Stimulated activated CD4-positive, alpha-beta T cell treated with anti-CD3 and anti-CD28 coated beads, Interleukin-1b, Interleukin-23, amount 100 ng/mL, for 4 hours (primary cell): ENCODE measurements at places on chromosomes 16 and 17.
A peak's percentile ranks its signal among the peaks of the same experiment; 100 is the strongest.

DNA sequence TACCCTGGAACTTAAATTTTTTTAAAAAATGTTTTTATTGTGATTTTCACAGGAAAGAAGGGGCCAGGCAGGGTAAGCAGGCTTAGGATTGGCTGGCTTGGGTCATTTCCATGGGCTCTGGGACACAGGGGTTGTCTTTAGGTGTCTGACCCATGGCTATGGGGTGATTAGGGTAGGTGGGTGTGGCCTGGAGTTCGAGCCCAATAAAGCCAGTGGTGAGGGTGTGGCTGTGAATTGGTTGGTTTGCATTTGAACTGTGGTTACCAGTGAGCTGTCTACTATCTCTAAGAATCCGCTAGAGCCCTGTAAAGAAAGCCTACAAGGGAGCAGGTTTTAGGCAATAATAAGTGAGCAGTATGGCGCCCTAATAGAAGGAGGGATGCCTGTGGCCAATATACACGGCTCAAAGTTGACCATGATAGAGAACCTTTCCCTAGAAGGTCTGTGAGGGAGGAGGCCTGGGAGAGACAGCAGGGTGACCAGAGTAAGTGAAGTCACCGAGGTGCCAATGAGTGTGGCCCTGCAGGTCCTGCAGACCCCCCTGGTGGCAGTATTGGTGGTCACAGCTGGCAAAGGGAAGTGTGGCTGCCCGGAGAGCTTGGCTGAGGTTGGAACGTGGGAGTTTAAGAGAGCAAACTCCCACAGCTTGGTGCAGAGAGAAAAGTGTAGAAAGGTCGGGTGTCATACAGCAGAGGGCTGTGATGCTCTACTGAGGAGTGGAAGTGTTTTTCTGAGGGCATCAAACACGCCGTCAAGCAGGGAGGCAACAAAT, 454.0 kb downstream of the WWOX start:
- no peak for DNase-seq

DNA sequence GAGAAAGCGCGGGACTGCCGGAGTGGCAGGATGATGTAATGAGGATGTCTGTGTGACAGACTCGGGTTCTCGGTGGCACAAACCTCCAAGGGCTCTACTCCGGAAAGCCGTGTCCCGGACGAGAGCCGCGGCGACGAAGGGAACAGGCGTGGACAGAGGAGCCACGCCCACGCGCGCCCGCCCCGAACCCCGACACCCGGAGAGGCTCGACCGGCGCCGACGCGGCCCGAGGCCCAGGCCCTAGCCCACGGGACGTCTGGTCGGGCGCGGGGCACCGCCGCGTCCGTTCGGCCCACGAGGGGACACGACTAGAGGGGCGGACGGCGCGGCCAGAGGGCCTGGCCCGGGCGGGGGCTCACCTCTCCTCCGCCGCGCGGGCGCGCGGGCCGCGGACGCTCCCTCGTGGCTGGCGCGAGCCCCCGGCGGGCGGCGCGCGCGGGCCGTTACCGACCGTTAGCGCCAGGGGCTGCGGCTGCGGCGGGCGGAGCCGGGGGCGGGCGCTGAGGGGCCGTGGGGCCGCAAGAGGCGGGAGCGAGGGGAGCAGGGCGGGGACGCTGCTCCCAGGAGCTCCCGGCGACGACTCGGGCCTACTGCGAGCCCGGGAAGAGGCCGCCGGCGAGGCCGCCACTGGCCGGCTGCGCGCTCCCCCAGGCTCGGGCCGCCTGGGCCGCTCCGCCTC, 2.1 kb upstream of the IRX5 start:
- DNase-seq, result no peak

DNA sequence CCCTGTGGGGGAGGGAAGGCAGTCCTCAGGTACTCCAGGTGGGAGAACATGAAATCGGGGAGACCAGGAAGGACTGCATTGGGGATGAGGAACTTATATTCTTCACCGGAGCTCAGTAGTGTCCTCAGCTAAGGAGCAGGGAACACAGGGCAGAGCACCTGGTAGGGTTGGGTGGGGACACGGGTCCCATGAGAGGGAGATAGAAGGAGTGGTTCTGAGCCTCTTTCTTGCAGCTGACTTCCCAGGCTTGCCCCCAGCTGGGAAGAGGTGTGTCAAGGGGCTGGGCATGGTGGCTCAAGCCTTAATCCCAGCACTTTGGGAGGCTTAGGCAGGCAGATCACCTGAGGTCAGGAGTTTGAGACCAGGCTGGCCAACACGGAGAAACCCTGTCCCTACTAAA, 2.1 kb downstream of the FHOD1 start:
- DNase-seq, result no peak

- no peak for DNase-seq
These were observed 96.0 kb downstream of the ZFHX3 start for GRCh38 chr16:72951916-72952315.

DNA sequence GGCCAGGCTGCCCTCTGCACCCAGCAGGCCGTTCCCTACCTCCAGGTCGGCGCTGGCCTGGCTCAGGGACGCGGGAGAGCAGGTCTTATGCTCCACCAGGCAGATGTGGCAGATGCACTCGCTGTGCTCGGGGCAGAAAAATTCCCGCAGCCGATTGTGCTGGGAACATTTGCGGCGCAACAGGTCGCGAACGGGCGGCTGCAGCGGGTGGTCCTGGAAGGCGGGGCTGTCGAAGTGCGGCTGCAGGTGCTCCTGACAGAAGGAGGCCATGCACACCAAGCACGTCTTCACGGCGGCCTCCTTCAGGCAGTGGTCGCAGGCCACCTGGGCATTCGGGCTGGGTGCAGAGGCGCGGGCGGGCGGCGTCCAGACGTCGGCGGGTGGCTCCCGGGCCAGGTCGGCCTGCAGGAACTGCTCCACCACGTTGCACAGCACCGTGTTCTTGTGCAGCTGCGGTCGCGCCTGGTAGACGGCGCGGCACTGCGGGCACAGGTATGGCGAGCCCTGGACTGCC, 439 bp downstream of the TRIM25 start:
- no peak for DNase-seq

- DNase-seq, result no peak
These were observed 61.2 kb upstream of the RPH3AL start for GRCh38 chr17:413706-414380.

GRCh38 chr17:73936908-73937627, 266.4 kb upstream of the RPL38 start:
- no peak for DNase-seq

DNA sequence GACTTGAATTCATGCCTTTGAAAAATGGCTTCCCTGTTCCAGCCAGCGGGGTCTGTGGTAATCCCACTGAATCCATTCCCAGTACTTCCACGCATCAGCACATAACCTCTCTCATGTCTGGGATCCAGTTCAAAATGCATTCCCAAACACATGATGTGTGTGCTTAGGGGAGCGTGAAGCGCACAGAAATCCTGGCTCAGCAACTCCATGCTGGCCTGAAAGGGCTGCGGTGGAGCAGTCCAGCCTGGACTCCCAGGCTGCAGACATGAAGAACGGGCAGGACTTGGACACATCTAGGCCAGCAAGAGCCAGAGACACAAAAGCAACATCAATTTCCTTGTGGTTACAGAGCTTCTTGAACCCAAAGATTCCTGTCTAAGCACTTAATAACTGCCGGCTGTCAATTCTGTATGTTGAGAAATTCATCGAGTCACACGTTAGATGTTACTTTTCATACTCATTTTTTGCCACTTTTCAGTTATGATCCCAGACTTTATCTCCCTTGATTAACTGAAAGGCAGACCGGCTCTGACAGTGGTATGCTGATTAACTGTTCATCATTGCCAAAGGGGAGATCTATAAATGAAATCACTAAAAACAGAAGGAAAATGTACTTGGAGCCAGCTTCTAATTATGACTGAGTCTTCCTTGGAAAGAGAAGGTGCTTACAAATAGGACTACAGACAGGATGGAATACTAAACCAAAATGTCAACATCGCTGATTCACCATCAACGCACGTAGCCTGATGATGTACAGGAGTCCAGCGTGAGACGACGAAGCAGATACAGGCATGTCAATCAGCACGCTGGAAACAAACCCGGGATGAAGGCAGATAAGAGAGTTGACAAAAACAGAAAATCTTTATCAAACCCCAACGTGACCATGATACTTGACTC, 23.0 kb downstream of the NSMCE1 start:
- no peak for DNase-seq

DNA sequence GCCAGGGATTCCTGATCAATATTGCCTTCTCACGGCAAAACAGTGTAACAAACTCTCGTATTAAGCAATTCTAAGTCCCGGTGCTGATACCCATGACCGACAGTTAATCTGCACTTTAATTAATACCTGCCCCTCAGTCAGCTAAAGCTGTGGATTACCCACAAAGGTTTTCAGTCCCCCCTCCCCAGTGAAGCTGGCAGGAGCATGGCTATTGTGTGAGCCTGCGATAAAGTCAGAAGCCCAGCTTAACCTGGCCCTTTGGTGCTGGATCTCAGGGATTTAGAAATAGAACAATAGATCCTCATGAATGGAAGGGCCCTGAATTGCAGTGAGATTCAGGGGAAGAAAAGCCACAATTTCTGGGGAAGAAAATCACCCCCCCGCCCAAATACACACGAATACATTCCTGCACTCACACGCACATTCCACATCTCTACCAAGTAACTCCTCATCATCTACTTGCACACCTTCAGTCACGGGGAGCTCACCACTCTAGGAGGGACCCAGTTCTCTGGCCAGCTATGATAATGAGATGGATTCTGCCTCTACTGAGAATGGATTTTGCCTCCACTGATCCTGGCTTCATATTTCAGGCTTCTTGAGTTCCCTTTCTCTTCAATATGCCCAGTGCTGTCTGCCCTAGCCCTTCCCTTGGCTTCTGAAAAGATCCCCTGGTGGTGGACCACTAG, 102.6 kb downstream of the WSCD1 start:
- DNase-seq, result no peak

DNA sequence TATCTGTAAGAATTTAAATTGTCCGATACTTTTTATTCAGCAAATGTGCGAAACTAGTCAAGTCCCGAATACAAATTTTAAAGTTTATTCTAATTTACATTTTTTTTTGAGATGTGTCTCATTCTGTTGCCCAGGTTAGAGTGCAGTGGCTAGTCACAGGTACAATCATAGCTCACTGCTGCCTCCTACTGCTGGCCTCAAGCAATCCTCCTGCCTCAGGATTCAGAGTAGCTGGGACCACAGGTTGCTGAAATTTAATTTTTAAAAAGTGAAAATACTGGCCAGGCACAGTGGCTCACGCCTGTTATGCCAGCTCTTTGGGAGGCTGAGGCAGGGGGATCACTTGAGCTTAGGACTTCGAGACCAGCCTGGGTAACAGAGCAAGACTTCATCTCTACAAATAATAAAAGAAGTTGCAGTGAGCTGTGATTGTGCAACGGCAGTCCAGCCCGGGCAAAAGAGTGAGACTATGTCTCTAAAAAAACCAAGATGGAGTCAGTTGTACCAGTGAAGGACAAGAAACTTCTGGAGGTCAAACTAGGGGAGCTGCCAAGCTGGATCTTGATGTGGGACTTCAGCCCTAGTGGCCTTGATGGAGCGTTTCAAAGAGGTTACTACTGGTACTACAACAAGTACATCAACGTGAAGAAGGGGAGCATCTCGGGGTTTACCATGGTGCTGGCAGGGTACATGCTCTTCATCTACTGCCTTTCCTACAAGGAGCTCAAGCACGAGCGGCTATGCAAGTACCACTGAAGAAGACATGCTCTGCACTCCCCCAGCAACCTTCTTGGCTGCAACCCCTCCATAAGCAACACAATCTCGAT, 5.6 kb downstream of the POLG2 start:
- DNase-seq, result peak; percentile 28

- DNase-seq, result peak; percentile 22
These were observed 3.7 kb downstream of the ACSF3 start for GRCh38 chr16:89097392-89097772.

GRCh38 chr16:56614549-56614991, 6.2 kb downstream of the MT2A start:
- no peak for DNase-seq

- DNase-seq, result peak; percentile 28
These were observed 246.6 kb upstream of the RPL38 start for GRCh38 chr17:73956595-73957465.

DNA sequence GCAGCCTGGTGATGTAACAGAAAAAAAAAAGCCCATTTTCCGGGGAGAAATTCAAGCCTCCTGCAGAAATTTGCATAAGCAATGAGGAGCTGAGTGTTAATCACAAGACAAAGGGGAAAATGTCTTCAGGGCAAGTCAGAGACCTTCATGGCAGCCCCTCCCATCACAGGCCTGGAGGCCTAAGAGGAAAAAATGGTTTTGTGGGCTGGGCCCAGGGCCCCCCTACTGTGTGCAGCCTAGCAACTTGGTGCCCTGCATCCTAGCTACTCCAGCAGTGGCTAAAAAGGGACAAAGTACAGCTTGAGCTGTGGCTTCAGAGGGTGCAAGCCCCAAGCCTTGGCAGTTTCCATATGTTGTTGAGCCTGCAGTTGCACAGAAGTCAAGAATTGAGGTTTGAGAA, 49.7 kb downstream of the AHSP start:
- no peak for DNase-seq

GRCh38 chr17:68035131-68035522, 408 bp upstream of the KPNA2 start:
- peak; percentile 88 for DNase-seq

GRCh38 chr16:27323781-27324561, 10.2 kb downstream of the IL4R start:
- no peak for DNase-seq

DNA sequence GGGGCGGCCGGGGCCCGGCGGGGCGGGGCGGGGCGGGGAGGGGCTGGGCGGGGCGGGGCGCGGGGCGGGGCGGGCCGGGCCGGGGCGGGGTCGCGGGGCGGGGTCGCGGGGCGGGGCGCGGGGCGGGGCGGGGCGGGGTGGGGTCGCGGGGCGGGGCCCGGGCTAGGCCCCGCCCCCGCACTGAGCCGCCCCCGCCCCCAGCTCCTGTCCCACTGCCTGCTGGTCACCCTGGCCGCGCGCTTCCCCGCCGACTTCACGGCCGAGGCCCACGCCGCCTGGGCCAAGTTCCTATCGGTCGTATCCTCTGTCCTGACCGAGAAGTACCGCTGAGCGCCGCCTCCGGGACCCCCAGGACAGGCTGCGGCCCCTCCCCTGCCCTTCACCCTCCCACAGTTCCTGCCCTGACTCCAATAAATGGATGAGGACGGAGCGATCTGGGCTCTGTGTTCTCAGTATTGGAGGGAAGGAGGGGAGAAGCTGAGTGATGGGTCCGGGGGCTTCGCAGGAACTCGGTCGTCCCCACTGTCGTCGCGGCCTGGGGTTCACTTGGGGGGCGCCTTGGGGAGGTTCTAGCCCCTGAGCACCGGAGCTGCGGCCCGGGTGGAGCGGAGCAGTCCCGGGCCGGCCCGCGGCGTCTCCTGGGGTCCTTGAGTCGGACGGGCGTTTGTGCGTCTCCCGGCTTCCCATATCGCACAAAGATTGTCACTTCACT, 795 bp upstream of the HBM start:
- no peak for DNase-seq
